ENCODE measurements at places on chromosomes 7 and 10.

DNA sequence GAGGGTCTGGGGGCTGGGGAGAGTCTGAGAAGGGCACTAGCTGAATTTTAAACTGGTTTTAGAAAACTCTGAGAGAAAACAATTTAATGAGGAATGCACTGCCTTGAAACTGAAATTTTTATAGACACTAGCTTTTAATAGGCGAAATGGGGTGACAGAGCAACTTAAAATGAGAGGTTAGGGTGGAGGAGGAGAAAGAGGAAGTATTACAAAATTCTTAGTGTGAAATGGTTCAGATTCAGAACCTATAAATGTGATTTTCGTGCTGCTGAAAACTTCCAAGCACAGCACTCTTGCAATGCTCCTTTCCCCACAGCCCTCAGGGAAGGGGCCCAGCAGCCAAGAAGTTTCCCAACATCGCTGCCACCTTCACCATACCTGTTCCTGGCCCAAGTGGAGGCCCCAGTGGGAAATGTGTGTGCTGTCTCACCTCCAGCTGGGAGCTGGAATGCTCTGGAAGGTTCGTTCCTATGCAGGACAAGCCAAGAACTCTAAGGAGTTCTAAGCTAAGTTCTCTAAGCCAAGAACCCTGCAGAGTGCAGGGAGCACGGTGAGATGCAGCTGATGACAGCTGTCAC is 60.0 kb downstream of the ATXN7L1 start:
- no peak for DNase-seq

GRCh38 chr10:51007781-51008180 is 66.5 kb upstream of the PRKG1 start:
- no peak for DNase-seq

- no peak for DNase-seq
Observed at GRCh38 chr7:142864980-142865747, 10.3 kb downstream of the EPHB6 start.

- DNase-seq = no peak
Observed at GRCh38 chr7:12074889-12075288, 136.2 kb upstream of the TMEM106B start.

- no peak for DNase-seq
Observed at GRCh38 chr7:14389595-14389994, 400.1 kb upstream of the ETV1 start.

- DNase-seq = no peak
Observed at GRCh38 chr10:89591796-89592271, 53.2 kb downstream of the PANK1 start.

- DNase-seq = no peak
Observed at GRCh38 chr10:62511656-62512055, 137.5 kb downstream of the ZNF365 start.

DNA sequence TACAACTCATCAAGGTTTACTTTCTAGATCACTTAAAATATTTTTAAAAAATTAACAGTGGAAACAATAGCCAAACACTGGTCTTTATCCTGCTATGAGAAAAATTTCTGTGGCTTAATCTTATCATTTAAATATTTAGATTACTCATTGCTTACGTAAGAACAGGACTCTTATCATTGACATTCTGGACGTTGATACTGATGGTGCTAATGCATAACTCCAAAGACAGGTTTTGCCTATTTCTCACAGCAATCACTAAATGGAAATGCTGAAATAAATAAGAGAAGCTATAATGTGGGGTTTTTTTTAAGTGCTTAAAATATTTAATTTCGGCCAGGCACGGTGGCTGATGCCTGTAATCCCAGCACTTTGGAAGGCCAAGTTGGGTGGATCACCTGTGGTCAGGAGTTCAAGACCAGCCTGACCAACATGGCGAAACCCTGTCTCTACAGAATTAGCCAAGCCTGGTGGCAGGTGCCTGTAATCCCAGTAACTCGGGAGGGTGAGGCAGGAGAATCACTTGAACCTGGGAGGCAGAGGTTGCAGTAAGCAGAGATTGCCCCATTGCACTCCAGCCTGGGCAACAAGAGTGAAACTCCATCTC is 195.0 kb downstream of the HGF start:
- DNase-seq = no peak

GRCh38 chr7:85285527-85285926 is 98.7 kb upstream of the SEMA3D start:
- no peak for DNase-seq

GRCh38 chr10:88730864-88731263 is 24.8 kb downstream of the LIPK start:
- DNase-seq = no peak

DNA sequence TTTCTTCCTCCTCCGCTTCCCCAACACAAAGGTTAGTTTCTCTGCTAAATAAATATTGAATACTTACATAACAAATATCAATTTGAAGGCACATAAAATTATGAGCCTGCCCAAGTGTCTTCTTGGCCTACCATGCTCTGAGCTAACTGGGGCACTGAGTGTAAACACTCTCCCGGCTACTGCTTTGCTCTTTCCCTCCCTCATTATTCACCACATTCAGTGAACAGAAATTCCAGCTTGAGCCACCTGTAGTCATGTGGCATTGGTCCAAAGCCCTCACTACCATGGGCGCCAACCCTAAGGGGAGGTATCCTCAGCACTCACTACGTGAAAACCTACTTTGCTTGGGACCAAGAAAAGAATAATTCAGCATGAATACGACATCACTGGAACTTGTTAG is 409.0 kb downstream of the KCNMA1 start:
- DNase-seq = no peak

- DNase-seq = no peak
Observed at GRCh38 chr7:18509481-18509880, 13.9 kb downstream of the HDAC9 start.

DNA sequence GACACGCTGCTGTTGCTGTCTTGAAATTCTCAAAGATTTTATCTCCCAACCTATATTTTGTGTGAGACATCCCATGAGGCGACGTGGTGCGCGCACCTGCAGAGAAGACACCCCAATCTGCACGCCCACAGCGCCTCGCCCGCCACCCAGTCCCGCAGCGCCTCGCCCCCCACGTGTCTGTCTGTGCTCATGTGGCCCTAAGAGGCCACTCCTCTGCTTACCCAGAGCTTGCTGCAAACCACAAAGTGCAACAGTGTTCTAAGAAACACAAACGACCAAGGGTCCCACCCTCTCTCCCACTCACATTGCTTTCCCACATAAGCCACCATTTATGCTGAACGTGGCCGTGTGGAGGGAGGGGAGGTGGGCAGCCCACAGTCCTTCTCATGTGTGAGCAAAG is 287.2 kb downstream of the PTPRN2 start:
- no peak for DNase-seq

DNA sequence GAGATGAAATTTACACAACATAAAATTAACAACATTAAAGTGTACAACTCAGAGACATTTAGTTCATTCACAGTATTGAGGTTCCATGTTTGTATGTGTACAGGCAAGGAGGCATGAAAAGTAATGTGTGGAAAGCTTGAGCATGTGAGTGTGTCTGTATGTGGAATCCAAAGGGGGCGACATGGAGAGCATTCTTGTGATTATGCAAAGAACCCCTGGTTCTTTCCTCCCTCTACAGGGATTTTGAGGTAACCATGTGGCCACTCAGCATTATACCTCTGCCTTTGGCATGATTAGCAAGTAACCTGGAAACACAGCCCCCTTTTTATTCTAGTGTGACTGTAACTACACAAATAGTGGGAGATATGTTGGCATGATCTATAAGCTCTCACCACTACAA is 21.0 kb downstream of the OR2F1 start:
- no peak for DNase-seq

DNA sequence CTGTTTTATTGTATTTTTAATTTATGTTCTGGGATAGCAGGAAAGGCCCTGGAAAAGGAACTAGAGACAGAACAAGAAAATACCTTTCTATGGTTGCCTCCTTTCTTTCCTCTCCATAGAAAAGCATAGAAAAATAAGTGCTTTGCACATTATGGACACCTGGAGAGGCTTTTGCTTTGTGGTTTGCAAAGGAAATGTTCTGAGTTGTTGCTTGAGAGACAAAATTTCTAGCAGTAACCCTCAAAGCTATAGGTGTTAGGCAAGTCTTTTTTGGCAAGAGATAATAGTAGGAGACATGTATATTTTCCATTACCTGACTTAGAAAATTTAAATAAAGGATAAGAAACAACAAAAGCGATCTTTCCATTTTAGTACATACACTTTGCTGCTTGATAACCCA is 378.6 kb upstream of the PRKCQ start:
- no peak for DNase-seq

DNA sequence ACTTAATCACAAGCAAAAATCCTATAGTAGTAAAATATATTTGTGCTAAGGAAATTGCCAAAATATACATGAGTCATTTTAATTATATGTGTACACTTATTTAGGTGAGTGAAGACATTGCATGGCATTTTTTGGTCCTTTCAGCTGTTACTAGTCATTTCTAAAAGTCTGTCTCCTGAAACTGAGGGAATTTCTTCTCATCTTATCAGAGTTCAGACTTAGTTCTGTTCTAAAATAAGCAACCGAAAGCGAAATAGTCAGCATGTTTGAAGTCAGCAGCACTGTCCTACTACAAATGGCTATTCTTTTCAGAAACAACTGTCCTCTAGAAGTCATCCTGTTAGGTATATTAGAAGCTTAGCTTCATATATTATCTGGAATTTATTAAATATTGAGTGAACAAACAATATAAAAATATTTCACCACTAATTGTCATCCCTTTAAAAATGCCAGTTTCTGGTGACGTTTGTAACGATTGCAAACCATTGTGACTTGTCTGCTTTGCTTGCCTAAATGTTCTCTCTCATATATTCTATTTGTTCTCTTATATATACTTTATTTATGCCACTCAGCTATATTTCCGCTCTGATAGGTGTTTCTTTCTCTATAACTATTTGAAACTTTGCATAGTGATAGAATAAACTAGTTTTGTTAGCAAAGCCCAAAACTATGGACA is 227.4 kb upstream of the KAT6B start:
- no peak for DNase-seq

GRCh38 chr10:111018021-111018420 is 58.8 kb upstream of the ADRA2A start:
- no peak for DNase-seq

DNA sequence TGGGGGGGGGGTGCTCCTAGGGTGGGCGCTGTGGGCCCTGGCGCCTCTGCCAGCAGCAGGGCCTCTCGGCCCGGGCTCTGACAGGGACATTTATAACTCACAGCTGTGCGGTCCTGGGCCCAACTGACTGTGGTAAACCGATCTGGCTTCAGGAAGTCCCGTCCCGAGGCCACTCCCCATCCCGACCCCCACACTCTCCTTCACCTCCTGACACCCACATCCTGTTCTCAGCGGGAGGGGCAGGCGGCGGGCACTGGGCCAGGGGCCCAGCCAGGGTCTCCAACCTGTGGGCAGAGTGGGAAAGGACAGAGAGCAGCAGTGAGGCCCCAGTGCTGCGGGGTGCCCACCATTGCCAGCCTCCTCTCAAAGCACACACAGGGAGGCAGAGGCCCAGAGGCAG is 69.1 kb downstream of the ZMIZ1 start:
- DNase-seq = no peak

DNA sequence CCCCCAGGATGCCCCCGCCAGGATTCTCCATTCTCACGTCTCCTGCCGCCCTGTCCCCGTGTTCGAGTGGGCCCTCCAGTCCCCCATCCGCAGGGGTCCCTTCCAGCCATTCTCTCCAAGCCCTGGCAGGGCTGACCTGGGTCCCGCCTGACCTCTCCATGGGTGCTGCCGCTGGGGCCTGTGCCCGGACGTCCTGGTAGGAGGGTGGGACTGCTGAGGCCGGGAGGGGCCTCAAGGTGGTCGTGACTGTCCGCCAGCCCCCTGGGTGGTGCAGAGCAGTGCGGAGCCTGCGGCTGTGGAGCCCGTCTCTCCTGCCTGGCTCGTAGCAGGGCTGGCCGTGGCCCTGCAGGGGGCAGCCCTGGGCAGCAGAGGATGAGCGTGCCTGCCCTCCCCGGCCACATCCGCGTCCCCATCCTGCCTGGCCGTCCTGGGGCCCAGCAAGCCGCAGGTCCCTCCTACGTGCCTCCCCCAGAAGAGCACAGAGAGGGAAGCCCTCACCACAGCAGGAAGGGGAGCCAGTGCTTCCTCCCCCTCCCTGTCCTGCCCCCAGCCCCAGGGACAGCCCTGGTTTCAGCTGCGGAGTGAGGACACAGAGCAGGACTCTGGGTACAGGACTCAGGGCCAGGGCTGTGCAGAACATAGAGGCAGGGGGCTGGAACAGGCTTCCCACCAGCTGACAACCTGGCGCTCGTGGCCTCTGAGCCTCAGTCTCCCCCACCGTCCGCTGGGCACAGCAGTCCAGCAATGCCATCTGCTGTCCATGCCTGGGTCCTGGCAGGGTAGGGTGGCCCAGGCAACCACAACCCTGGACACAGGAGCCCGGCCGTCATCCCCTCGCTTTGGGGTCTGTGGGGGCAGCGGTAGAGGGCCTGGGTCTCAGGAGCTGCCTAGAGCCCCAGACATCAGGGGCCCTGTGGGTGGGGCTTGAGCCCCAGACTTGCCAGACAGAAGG is 1.5 kb upstream of the GRIFIN start:
- peak; percentile 50 for DNase-seq

DNA sequence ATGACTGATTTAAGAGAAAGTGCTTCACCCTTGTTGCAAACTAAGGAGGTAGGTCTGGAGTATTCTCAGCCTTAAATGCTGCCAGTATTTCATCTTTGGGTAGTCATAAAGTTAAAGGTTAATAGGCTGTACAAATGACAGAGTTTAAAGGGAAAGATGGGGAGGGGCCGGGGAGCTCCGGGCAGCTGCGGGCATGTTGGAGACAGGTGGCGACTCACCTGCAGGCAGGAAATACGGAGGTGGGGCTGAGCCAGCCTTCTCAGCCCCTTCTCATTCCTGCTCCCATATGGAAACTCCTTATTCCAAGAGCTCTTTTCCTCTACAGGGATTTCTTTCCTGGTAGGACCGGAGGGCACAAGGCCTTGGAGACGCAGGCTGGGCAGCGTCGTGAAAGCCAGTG is 31.8 kb upstream of the HMX3 start:
- no peak for DNase-seq

GRCh38 chr7:150823043-150823442 is 22.5 kb downstream of the TMEM176A start:
- no peak for DNase-seq

- DNase-seq = no peak
Observed at GRCh38 chr7:135428011-135428410, 81.9 kb downstream of the CNOT4 start.
